ENCODE measurements at places on chromosomes 6 and 20.

DNA sequence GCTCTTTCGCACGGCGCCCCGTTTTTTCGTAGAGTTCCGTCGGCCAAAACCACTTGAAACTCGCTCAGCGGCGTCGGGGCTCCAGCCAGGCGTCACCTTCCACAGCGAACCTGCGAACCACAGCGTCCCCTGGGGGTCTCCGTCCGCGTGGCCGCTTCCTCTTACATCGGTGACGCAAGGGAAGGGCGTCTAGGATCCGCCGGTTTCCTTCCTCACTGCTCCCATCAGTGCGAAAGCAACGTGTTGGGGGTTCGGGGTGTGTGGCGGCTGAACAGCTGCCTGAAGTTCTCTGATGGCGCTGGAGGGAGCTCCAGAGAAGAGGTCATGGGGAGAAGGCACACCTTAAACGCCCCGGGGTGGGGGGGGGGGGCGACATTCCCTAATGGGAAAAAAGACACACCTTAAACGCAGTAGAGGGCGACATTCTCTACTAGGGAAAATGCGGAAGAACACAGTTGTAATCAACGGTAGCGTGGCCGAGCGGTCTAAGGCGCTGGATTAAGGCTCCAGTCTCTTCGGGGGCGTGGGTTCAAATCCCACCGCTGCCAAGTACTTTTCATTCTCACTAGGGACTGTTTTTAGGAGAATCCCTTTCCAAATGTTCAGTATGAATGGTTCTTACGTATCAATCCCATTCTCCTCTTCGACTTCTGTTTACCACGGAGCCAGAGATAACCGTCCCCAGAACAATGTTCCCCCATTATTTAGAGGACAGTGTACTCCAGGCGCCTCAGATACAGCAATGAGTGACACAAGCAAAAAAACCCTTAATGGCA lies 16.4 kb downstream of the ZNF311 start:
- peak; percentile 41 for DNase-seq

- DNase-seq = no peak
Observed at GRCh38 chr20:5524896-5525295, 208.1 kb upstream of the PROKR2 start.

GRCh38 chr6:75778757-75779156 lies 29.7 kb downstream of the MYO6 start:
- no peak for DNase-seq

GRCh38 chr6:105849746-105850145 lies 236.4 kb upstream of the PRDM1 start:
- DNase-seq = no peak

DNA sequence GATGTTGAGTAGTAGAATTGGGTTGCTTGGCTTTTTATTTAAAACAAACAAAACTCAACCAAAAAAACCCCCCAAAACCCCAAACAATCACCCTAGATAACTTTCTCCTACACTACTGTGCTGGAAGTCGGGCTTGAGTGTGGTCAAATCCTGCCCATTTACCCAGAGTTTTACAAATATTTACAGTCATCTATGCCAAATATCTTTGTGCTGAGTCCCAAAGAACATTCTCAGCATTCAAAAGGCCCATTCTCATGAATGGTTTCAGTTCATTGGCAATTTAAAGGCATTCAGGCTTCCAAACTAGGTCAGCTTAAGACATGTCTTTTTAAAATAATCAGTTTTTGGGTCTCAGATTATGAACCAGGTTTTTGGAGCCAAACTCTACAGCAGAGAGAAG lies 1.8 kb downstream of the RNF144B start:
- no peak for DNase-seq

GRCh38 chr6:123027408-123027807 lies 31.4 kb downstream of the CLVS2 start:
- DNase-seq = no peak

GRCh38 chr6:169839029-169839481 lies 87.6 kb downstream of the ERMARD start:
- no peak for DNase-seq

GRCh38 chr6:157514659-157515496 lies 133.9 kb downstream of the ZDHHC14 start:
- peak; percentile 92 for DNase-seq

DNA sequence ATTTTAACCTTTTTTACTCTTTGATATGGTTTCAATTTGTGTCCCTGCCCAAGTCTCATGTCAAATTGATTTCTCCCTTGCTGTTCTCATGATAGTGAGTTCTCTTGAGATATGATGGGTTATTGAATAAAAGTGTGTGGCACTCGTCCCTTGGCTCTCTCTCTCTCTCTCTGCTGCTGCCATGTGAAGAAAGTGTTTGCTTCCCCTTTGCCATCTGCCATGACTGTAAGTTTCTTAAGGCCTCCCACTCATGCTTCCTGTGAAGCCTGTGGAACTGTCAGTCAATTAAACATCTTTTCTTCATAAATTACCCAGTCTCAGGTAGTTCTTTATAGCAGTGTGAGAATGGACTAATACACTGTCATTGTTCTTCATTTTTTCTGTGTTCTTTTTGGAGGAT lies 48.5 kb downstream of the LIN28B start:
- no peak for DNase-seq

DNA sequence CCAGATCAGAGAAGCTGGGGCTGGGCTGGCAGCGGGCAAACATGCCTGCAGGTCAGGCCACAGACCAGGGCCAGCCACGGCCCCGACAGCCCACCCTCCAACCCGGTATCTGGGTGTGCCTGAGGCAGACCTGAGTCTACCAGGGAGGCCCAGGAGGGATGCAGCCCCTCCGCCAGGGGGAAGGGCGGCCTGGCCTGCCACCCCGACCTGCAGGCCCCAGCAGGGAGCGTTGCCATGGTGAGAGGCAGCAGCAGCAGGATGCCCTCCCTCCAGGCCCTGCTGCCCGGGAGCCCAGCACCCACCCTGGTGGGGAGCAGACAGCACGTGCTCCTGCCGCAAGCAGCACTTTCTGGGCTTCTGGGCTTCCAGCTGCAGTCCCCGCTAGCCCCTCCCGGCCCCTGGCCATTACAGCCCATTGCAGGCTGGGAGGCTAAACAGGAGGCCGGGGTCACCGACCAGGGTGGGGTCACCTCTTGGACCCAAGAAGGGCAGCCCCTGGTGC lies 3.8 kb upstream of the EEF1A2 start:
- no peak for DNase-seq

DNA sequence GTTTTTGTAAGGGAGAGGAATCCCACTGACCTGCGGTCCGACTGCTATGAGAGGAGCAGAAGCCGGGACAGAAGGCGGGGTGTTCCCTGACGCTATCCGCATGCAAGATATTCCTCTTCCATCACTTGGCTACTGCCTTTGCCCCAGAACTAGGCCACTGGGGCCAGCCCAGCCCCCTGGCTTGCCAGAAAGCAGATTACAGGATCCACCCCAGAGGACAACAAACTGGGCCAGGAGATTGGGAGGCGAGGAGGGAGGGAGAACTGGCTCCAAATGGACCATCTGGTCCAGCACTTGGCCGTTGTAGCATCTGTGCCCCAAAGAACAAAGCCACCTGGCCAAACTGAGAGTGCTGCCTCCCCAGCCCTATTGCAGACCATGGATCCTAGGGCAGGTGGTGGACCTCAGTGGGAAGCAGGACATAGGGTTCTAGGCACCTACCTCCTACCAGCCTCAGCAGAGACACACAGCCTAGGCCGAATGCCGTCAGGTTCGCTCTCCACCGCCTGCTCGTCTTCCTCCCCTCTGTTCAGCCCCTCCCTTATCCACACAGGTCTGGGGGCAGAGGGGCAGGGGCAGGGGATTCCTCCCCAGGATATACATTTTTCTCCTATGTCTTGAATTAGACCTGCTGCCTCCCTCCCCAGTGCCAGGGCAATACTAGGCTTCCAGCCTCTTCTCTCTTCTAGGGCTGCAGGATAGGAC lies 4.0 kb downstream of the MDGA1 start:
- DNase-seq = no peak

DNA sequence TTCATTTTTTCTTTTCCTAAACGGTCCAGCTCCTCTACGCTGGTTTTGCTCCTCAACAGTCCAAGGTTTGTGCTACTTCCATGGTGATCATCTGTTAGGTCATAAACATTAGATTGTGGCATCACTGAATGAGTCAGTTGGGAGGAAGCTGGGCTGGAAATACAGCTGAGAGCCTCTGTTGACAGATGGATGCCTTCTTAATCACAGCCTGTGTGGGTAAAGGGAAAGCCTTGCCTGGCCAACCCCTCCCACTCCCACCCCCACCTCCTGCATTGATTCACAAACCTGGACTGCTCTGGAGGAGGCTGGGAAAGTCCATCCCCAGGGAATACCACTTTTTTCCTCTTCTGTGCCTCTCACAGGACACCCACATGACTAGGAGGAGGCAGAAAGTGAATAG lies 180.6 kb upstream of the CCN2 start:
- peak; percentile 67 for DNase-seq

- no peak for DNase-seq
Observed at GRCh38 chr6:12476484-12476883, 186.3 kb downstream of the EDN1 start.

- no peak for DNase-seq
Observed at GRCh38 chr6:167548451-167548850, 223.6 kb downstream of the TTLL2 start.

GRCh38 chr20:41001497-41001896 lies 27.1 kb upstream of the TOP1 start:
- no peak for DNase-seq

DNA sequence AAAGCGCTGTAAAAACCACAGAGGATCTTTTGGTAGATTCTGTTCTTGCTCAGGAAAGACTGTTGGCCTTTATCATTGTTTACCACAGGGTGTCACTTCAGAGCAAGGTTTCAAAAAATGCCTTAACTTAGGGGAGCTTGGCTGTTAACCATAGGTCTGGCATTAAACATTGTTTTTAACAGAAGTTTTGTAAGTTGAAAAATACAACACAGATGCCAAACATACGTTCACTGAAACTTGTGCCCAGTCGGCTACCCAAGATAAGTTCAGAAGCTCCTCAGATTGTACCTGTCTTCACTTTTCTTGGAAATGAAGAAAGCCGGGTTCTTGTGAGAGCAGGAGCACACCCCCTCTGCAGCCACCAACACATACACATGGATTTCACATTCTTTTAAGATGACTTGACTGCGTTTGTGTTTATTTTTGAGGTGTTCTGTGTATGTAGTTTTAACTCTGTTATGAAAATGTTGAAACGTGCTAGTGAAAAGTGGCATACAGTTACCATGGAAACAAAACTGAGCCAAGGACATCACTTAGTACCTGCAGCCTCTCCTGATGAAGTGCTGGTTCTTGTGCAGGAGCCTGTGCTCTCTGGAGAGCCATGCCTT lies 64.9 kb downstream of the SYCP2L start:
- no peak for DNase-seq

GRCh38 chr6:165872811-165873210 lies 209.8 kb upstream of the PDE10A start:
- no peak for DNase-seq

GRCh38 chr20:5806457-5807263 lies 56.5 kb downstream of the SHLD1 start:
- DNase-seq = no peak

DNA sequence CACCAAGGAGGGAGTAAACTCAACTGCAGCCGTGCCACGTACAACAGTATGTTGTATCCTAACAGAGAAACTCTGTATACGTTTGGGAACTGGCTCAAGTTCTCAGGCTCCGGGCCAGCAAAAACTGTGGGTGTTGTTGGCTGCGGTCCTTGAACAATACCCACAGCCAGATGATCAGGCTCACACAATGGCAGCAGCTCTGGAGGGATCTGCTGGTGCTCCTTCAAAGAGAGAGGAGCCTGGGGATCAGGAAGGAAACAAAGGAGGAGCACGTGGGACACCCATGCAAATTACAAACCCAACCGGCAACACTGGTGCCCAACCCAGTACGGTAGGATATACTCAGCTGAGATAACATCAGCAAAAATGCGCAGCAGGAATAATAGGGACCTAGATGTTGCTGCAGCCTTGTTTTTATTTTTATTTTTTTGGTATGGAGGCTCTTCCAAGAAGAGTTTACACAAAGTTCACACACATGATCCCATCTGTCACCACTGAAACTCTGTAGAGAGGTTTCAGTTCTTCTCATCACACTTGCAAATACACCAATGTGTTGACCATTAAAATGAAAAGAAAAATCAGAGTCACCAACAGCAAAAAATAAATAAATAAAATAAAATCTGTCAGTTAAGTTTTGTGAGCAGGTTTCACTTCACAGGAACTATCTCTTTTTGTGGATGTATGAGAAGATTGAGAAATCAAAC lies 41.2 kb upstream of the PDE10A start:
- DNase-seq = no peak

DNA sequence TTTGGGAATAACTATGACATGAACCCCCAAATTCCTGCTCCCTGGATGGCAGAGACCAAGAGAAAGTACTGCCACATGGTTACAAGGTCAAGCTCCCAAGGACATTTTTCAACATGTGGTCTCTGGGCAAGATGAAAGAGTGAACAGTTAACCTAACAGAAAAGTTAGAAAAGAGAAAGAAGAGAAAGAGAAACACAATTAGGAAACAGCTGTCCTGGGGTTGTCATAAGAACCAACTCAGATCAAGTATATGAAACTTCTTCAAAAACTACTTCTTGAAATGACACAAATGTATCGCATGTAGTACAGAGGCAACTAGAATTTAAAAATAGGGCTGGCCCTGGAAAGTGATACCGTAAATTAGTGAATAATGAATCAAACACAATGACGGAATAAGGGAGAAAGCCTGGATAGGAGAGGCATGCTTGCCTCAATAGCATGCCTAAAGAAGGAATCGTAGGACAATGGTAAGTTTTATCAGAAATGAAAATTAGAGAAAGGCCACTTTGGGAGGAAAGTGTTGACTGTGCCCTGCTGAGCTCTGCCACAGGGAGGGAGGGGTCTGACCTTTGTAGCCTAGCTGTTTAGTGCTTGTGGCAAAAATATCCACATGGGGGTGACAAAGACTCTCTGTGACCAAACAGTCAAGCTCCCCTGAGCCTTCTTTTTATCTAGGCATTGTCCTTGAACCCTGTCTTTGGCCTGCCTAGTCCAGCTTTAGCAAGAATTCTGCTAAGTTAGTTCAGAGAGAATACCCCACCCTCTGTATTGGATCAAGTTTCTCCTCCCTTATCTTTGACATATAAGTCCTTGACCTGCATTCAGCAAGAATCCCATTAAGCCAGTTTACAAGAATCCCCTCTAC lies 4.3 kb upstream of the DCBLD1 start:
- no peak for DNase-seq

DNA sequence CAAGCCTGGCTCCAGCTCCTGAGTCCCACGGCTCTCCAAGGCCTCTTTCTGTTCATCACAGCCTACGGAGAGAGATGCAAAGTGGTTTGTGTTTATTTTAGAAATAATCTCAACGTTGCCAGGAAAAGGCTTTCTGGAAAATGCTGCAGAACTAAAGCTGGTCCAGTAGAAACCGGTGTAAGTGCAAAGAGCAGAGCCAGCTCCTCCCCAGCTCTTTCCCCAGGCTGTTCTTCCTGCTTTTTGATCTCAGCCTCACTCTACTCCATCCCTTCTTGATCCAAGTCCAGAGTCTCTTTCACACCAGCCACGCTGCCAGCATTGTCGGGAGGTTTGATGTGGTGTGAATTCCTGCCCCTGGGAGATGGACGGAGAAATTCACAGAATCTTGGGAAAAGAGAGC lies 69.8 kb downstream of the TMEM170B start:
- DNase-seq = no peak

DNA sequence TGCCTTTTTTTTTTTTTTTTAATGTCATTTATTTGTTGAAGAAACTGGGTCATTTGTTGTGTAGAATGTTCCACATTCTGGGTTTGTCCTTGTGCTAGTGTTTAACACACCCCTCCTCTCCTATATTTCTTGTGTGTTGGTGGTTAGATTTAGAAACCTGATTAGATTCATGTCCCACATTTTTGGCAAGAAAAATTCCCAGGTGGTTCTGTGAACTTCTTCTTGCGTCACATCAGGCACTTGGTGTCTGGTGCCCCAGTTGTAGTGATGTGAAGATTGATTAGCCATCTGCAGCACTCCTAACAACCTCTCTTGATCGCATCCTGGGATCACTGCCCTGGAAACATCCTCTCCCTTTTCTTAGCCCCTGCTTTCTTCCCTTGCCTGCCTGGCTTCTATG lies 7.8 kb downstream of the PIGT start:
- DNase-seq = no peak
